Jurkat, Clone E6-1 (cell line): ENCODE measurements at places on chromosomes 4 and X.
A peak's percentile ranks its signal among the peaks of the same experiment; 100 is the strongest.

- no peak for DNase-seq
These were observed 32.4 kb downstream of the RTL9 start for GRCh38 chrX:110391086-110391485.

DNA sequence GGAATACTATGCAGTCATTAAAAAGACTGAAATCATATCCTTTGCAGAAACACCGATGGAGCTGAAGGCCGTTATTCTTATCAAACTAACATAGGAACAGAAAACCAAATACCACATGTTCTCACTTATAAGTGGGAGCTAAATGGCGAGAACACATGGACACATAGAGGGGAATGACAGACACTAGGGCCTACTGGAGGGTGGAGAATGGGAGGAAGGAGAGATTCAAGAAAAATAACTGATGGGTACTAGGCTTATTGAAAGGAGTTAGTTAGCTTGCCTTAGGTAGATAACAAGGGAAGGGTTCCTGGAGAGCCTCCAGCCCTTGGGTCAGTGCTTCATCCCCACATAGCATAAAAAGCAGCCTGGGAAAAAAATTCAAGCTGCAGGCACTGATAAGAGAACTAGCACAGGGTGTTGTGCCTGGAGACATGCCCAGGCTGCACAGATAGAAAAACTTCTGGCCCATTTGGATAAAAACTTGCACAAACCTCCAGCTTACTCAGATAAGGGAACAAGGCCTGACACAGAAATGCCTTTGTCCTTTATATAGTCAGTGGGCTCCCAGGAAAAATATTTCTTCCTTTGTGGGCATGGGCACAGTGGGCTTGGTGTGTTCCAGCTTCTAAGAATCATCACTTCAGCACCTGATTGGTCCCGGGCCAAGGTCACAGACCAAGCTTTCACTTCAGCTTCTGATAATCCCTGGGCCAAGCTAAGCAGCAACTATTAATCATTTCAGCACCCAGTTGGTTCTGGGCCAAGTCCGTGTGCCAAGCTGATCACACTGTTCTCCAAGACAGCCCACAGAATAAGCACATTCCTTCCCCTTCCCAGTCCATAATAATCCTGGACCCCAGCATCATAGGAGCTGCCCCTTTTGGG, 23.1 kb upstream of the PWWP3B start:
- no peak for DNase-seq

DNA sequence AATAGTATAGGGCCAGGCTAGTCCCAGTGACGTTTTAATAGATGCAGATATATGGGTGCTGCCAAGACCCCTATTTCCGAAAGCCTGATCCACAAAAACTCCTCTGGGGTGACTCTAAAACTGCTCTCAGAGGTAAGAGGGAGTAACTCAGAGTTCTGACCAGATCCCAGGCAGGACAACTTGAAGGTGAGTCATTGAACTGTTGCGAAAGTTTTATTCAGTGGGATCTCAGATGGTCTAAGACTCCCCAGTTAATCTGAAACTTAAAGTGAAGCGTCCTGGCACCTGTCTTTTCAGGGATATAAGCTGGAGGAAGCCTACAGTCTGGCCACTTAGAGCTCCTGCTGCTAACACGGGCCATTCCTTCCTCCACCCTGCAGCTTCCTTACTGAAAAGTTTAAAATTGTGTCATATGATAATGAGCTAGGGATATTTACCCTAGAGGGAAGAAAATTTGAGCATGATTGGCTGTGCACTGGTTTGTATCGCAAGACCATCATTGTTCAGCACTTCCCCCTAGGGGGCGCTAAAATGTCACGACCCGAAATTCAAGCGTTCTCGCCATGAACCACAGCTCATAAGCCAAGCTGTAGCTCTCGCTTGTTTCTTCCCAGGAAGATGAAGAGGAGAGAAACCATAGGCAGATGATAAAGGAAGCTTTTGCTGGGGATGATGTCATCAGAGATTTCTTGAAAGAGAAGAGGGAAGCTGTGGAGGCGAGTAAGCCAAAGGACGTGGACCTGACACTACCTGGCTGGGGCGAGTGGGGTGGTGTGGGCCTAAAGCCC, 19.5 kb downstream of the UTP14A start:
- peak; percentile 67 for DNase-seq

DNA sequence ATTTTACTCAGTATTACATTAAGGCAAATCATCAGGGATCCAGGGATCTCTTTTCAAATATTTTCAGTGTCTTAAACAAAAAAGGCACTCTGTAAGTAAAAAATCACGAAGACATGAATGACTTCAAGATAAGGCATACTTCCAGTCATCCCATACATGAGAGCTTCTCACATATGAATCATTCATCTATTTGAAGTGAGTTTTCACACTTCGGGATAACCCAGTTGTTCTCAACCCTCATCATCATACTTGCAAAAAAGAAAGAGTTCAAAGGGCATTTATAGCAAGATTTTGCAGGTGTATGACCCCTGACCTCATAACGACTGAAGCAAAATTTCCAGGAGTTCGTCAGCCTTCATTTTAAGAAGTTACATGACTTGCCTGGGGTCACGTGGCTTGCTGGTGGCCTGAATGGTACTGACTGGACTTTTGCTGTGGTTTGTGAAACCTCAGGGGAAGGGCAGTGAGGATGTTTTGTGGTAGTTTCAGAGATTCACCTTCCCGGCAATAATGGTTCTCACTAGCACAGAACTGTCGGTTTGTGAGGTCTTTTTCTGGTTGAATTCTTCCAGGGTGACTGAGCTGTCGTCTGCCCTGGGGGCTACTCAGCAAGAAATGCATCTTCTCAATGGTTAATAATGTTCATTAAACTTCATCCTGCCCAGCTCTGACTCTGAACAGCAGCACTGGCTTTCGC, 115.8 kb upstream of the SHISA3 start:
- DNase-seq = no peak

GRCh38 chr4:107733431-107733925, 13.4 kb upstream of the PAPSS1 start:
- DNase-seq = no peak

DNA sequence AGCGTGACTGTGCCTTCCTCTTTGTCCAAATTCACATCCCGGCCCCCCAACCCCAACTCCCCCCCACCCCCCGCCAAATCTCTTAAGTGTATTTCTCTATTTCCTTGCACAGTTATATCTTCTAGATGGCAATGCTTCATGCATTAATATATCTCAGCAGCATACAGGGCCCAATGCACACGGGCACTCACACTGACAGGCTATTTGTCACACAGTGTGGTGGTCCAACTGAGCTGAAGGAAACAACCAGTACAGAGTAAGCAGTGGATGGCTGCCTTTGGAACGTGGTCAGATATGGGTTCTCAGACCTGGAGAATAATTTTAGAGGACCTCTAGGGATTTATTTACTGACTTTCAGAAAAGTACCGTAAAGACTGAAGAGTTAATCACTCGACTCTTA, 681 bp downstream of the EXOC1 start:
- DNase-seq = no peak

- no peak for DNase-seq
These were observed 87.4 kb downstream of the CBLL2 start for GRCh38 chrX:22360129-22360528.

DNA sequence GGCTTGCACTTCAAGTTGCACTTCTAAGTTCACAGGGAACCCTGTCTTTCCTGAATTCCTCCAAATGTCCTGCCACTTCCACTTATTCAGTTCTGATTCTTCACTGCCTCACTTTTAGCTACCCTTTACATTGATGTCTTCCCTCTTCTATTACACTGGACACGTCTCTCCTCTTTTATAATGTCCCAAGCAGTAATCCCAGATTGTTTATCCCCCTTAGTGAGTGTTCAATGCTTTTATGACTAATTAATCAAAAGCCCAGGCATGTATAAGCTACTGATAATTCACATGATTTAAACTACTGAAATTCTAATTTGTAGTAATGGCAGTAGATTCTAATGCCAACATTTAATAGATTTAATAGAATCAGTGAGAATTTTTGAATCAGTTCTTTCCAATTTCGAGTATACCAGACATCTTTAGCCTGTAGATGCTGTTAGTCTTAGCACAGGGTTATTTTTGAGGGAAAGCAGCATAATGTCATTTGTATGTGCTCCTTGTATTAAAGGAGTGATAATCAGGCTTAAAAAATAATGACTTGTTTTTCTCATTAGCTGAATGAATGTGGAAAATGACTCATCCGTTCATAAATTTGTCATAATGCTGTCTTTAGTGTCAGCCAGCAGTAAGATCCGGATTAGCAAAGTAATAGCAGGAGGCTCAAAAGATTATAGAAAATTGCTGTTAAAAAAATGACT, 703.1 kb downstream of the CENPC start:
- DNase-seq = no peak

DNA sequence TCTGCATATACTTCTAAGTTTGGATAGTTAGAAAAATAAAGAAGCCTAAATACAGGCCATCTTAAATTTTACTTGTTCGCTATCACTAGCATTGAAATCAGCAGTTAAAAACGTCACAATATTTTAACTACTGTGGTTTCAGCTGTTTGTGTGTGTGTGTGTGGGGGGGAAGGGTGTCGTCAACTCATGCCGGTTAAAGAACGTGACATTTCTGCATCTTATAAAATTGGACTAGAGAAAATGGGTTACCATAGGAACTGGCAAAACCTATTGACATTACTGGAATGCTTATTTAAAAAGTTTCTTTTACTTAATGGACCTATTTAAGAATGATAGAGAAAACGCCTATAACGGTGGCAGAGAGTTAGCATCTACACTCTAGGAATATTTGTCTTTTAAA, 1.2 kb upstream of the CNKSR2 start:
- DNase-seq = no peak

- DNase-seq = no peak
These were observed 161.7 kb upstream of the CXCL13 start for GRCh38 chr4:77443941-77444340.

GRCh38 chr4:79872738-79873137, 200.3 kb downstream of the ANTXR2 start:
- no peak for DNase-seq
